Amygdala (tissue), 56 donors: ENCODE measurements at places on chromosomes 2 and 18.

DNA sequence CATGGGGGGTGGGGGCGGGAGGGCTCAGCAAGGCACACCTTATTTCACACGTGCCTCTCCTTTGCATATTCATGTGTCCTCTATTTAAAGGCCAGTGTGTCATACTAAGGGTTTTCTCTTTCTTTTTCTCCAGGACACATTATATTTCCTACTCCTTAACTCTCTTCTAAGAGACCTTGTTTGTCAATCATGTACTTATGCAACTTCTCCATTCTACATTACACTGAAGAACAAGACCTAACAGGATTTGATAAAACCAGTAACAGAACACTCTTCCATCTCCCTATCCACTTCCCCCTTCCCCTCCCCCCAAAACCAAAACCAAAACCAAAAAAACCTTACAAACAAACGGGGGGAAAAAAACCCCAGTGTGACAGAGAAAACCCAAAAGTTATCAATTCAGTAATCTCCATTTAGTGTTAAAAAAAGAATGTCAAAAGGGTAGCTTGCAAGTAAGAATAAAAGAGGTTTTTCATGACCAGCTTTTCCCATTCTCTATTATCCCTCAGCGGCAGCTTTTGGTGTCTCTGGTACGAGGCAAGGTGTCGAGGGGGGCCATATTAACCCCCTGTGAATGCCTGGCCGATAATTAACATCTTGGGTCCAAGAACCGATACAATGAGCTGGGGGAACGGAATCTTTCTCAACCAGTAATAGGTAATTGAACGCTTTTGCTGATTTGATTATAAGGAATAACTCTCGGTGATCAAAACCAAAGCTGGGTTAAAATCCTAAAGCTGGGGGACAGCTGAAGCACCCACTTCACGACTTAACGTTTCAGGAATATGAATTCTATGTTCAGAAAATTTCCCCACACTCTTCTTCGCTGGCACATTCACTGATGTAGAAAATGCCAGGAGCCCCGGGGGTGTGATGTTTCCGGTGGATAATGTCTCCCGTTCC, 191.0 kb upstream of the TCF4 start:
- DNase-seq = no peak

DNA sequence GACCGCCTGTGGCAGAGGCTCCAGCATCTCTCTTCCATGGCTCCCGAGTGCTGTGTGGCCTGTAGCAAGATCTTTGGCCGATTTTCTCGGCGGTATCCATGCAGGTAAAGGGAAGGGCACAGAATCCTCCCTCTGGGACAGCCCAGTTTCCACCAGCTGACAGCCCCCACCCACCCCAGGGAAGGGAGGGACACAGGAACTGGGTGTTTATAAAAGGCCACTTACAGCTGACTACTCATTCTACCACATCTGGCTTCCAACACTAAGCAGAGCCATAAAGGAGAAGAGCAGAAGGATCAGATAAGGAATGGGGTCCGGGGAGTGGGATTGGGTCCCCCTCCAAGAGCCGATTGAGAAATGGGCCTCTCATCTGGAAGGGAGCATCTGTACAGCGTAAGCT, 20.2 kb downstream of the RUFY4 start:
- no peak for DNase-seq

DNA sequence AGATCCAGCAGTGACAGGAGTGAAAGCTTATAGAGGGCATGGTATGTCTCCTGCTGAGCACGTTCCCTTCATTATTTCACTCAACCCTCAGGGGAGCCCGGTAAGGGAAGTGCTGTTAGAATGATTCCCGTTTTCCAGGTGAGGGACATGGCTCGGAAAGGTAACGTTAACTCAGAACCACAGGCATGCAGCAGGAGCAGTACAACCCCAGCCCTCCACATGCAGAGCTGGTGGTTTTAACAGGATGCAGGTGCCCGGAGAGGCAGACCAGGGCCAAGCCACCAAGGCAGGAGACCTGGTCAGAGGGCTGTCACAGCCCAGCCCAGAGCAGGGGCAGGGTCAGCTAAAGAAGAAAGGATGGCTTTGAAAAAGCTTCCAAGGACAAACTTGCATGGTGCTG, 268.5 kb downstream of the SH3BP4 start:
- no peak for DNase-seq

GRCh38 chr18:76640438-76640837, 145.4 kb upstream of the ZNF516 start:
- no peak for DNase-seq

DNA sequence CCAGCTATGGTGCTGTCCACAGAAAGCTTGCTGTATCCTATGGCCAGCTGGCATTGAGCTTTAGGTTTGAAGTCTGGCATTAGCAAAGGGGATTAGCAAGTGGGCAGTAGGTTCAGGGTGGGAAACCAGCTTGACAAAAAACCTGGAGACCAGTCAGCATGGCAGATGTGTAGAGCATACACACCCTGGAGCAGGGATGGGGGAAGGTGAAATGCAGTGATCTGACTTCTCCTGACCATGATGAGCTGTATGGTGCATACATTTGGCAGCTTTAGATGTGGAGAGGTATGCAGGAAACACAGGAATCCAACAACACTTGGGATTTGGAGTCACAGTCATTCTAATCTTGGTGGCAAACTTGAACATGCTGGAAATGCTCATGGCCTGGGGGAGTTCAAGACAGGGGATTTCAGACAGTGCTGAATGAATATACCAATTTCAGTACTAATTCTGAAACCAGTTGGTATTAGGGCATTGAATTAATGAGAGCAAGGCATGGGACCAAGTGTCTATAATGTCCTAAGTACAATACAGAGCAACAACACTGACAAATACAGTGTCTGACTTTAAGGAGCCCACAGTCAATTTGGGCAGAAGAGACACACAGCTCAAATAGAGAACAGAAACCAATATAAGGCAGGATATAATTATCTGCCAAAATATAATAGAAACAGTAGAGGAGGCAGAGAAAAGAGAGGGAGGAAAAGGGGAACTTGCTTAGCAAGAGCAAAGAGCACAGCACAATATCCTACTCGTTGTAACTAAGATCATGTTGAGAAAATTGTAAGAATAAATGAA, 11.8 kb downstream of the ARHGAP15 start:
- no peak for DNase-seq

- DNase-seq = no peak
Observed at GRCh38 chr2:104118889-104119288, 735.0 kb upstream of the POU3F3 start.

- DNase-seq = no peak
Observed at GRCh38 chr18:35176925-35177324, 63.9 kb upstream of the ZNF397 start.

DNA sequence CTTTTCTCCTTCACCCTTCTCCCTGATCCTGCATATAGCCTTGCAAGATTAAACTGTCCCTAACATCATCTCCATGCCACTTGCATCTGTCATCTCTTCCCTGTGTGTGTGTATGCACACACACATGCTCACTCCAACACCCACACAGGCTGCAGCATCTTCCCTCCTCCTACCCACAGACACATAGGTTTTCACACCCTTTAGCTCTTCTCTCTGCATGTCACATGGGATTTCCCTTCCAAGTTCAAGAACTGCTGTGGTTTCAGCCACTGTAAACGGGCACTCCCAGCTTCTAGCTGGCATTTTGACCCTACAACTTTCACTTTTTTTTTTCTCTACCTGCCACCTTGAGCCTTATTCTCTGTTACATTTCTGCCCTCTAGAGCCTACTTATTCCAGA, 6.4 kb downstream of the CELF4 start:
- no peak for DNase-seq
